ENCODE measurements at places on chromosomes 16 and 17.

DNA sequence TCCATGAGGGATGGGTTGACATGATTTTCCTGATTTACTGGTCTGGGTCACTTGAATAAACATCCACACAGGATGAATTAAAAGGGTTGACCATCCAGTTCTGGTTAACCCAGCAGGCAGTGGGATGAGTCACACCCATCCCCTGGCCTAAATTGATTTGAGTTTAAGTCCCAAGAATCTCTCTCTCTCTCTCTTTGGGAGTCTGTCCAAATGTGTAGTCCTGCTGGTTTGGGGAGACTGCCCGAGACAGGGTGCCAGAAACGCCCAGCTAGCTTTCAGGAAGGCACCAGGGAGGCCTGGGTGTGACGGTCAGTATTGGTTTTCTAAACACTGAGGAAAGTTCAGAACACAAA lies 38.8 kb downstream of the SCPEP1 start:
- DNase-seq = no peak

GRCh38 chr16:56305956-56306565 lies 114.8 kb downstream of the GNAO1 start:
- DNase-seq = no peak

DNA sequence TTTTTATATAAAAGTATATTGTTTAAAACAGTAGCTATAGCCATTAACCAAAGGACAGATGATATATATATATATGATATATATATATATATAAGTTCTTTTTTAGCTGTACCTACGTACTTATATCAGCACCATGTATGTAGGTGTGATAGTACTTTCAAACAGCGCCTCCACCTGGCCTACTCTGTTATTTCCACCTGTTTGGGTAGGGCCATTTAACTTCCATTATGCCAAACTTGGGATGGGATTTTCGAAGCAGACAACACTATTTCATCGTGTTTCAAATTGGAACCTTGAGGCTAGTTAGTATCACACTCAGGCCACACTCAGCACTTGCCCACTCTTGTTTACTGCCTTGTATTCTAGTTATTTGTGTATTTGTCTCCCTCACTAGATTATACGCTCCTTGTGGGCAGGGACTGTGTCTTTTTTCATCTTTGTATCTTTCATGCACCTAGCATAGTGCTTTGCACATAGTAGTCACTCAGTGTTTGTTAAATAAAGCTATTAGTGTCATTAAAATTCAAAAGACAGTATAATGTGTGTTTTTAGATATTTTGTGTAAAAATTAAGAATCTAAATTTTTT lies 11.8 kb upstream of the CLTC start:
- DNase-seq = peak; percentile 14

GRCh38 chr17:82367724-82368524 lies 3.6 kb upstream of the UTS2R start:
- no peak for DNase-seq

DNA sequence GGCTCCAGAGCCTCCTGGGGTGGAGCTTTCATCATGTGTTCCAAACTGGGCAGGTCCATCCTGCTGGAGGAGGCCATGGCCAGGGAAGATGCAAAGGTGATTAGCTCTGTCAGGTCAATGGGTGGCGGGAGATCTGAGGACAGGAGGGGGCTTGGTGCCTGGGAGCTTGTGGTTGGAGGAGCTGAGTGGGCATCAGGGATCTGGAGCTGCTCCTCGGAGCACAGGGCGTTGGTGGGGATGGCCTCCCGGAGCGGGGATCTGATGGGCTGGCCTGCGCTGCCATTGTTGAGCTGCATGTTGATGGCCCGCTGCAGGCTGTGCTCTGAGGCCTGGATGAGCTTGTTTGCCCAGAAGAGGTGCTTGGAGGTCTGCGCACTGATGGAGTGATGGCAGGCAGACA lies 6.5 kb downstream of the SPATA32 start:
- DNase-seq = no peak

DNA sequence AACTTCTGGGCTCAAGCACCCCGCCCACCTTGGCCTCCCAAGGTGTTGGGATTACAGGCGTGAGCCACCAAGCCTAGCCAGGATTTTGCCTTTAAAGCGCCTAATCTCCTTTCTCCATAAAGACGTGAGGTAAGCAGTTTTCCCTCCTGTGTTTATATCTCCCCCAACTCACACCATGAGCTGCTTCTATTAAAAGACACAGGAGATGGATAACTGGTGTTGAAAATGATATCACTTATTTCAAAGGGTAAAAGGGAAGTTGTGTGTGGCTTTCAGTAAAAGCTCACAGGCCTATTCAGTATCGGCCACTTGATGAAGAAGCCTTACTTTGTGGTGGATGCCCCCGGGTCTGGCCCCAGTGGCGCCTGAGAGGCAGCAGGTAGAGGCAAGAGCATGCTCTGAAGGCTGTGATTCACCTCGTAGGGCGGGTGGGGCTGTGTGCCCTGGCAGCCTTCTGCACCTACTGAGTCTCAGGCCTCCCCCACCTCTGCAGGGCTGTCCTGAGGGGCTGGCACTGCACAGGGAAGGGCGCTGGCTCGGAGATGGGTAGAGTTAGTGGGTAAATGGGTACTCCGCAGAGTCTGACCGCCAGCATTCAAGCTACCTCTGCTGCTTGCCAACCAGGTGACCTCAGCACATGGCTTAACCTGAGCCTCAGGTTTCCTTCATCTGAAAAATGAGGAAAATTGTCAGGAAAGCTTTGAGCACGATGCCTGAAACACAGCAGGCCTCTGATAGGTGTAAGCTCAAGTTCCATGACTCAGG lies 146.8 kb downstream of the CLEC16A start:
- DNase-seq = no peak

DNA sequence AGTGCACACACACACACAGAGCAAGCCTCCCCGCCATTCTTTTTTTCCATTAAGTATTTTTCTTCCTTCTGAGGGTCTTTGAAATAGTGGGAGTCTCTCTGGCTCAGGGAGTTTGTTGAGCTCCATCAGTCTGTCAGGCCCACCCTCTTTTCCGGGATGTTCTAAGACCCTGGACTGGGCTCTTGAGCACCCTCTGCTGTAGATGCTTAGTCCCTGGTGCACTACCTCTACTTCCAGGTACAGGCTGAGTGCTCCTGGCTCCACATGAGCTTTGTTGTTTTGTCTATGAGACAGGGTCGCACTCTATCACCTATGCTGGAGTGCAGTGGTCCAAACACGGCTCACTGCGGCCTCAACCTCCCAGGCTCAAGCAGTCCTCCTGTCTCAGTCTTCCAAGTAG lies 20.7 kb downstream of the LIMD2 start:
- no peak for DNase-seq

- DNase-seq = no peak
Observed at GRCh38 chr17:29433541-29433940, 43.4 kb downstream of the TAOK1 start.

- no peak for DNase-seq
Observed at GRCh38 chr16:70483426-70483825, 29.0 kb downstream of the FCSK start.
